ELR (cell line): ENCODE measurements at places on chromosomes 16 and 17.

DNA sequence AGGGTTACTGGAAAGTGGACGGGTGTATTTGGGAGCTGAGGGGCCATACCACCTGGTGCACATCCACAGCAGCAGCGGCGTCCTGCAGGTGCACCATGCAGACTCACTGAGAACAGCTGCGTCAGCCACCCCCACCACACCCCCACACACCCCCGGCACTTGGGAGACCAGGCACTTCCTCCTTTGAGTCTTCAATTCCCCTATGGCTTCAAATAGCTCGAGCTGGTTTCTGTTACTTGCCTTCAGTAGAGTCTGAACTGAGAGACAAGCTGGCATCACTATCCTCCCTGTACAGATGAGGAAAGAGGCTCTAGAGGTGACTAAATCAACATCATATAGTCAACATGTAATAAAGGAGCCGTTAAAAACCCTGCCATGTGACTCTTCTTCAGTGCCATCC, 15.4 kb downstream of the CUEDC1 start:
- no peak for DNase-seq

DNA sequence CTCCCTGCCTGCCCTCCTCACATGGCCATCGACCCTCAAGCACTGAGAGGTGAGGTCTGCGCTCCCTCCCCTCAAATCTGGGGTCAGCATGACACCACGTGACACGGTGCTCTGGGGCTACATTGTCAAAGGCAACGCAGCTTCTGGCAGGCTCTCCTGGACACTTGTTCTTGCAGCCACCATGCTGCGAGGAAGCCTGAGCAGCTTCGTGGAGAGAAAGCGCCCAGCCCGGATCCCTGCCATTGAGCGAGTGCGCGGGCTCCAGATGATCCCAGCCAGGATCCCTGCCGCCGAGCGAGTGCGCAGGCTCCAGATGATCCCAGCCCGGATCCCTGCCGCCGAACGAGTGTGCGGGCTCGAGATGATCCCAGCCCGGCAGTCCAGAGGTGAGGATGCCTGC, 70.9 kb upstream of the METRNL start:
- no peak for DNase-seq

- no peak for DNase-seq
Measured at GRCh38 chr16:55660828-55661227, 5.0 kb downstream of the SLC6A2 start.

GRCh38 chr17:34389126-34389750, 26.2 kb upstream of the CCL1 start:
- no peak for DNase-seq

DNA sequence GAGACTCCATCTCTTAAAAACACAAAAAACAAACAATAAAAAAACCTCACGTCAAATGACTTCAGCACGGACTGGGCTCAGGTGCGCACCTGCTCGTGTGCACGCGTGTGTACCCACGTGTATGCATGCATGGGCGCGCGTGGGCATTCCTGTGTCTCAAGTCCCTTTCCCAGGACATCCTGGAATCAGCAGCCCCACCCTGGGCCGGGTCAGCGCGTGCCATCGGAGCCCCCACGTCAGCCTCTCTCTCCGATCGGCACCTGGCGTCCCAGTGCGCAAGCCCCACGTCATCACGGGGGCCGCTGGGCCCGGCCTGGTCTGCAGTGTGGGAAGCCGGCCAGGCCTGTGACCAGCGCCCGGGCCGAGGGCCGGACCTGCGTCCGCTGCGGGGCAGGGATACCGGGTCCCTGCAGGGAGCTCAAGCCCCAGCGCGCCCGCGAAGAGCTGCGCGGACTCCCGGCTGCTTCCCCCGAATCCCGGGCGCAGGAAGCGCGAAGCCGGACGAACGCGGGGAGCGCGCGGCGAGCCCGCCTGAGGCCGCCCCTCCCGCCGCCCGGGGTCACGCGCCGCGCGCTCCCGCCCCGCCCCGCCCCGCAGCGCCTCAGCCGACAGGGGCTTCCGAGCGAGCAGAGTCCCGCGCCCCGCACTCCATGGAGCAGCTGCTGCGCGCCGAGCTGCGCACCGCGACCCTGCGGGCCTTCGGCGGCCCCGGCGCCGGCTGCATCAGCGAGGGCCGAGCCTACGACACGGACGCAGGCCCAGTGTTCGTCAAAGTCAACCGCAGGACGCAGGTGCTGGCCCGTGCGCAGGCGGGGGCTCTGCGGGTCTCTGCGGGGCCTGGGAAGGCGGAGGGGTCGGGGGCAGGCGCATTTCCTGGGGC, at the start of gene FN3K:
Gene FN3K, plus strand, starts transcription at position 629 of the 880 bp plus-strand sequence. Its CDS starts 22 bp downstream, at position 651.
- DNase-seq: peak; percentile 74

DNA sequence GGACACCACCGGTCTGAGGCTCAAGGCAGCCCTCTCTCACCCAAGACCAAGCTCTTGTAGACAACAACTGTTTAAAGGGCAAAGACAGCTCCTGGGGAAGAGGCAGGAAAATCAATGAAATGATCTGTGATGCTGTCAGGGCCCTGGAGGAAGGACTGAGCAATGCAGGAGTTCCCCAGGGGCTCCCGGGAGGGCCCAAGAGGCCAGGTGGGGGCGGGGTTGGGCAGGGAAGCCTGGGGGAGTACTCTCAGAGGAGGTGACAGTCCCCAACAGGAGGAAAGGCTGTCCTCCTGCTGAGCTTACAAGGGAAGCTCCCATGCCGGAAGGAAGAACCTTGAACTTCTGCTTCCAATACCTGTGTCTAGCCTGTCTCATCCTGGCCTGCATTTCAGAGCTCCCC, 8.3 kb upstream of the NOS2 start:
- DNase-seq: no peak

GRCh38 chr16:30902029-30902972, 5.9 kb downstream of the CTF1 start:
- DNase-seq: peak; percentile 78

DNA sequence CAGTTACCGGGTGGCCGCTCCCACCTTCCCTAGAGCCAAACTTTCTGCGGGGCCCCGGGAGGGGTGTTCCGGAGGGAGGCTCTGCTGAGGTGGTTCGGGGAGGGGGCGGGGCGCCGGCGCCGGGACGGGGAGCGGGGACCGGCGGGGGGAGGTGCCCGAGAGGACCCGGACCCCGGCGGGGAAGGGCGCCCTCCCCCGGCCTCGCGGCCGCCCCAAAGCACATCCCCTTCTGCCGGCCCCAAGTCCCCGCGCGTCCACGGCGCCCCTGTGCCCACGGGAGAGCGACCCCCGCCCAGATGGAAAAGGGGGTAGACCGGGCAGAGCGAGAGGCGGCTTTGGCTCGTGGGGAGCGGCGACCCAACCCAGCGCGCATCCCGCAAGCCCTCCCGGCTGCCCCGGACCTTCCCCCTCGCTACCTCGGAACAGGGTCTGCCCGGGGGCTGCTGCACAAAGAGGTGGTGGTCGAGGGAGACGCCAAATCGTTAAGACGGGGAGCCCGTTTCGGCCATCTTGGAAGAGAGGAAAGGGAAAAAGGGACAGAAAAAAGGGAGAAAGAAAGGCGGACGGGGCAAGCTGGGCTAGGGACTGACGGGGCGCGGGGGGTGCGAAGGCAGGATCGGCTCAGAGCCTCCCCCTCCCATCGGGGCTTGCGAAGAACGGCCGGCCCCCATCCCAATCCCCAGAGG, 530 bp downstream of the PCGF2 start:
- DNase-seq: peak; percentile 42

- DNase-seq: peak; percentile 70
Measured at GRCh38 chr17:80980397-80981061, 11.1 kb upstream of the CHMP6 start.

DNA sequence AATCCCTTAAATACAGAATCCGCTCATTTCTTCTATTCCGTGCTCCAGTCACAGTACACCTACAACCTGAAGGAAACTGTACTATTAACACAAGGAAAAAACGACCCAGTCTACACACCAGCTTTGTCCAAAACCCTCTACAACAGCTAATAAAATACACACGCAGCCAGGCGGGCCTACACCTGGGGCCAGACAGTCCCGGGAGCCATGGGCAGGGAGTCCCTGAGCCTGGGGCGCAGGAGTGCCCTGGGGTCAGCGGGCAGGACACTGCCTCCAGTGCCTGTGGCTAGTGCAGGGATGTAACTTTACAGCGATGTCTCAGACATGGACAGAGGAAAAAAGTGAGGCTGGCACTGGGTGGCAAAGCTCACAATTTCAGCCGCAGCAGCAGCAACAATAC, 28.5 kb downstream of the GNPTG start:
- DNase-seq: no peak

GRCh38 chr16:89034971-89035668, 58.1 kb upstream of the CBFA2T3 start:
- no peak for DNase-seq

DNA sequence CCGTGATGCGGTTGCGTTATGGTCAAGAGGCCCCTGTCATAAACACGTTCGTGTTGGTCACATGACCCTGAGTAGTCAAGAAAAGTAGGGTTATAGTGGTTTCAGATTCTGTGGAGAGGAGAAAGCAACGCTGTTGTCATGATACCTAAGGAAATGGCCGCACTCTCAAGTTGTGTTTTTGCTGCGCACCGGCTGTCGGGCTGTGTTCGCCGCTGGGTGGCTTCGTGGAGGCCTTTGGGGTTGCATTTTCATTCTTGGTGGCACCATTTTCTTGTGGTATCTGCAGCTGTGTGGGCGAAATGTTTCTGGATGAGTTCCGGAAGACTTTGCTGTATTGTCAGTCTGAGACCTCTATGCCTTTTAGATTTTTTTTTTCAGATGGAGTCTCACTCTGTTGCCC, 35.0 kb downstream of the DEF8 start:
- no peak for DNase-seq

DNA sequence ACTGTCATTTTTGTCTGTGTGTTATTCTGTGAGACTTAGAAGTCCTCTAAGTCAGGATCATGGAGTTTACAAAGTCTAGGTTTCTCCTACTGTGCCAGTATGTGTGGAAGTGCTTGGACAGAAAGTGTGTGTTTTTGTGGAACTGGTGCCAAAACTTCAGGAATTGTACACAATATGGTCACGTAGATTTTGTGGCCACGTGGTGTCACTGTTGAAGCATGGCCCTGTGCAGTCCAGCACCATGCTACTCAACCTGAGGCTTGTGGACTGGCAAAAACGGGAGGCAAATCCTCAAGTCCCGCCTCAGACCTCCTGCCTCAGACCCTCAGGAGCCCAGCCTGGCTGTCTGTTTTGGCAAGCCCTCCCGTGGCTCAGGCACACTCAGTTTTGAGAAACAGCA, 16.7 kb upstream of the ALKBH5 start:
- peak; percentile 24 for DNase-seq

DNA sequence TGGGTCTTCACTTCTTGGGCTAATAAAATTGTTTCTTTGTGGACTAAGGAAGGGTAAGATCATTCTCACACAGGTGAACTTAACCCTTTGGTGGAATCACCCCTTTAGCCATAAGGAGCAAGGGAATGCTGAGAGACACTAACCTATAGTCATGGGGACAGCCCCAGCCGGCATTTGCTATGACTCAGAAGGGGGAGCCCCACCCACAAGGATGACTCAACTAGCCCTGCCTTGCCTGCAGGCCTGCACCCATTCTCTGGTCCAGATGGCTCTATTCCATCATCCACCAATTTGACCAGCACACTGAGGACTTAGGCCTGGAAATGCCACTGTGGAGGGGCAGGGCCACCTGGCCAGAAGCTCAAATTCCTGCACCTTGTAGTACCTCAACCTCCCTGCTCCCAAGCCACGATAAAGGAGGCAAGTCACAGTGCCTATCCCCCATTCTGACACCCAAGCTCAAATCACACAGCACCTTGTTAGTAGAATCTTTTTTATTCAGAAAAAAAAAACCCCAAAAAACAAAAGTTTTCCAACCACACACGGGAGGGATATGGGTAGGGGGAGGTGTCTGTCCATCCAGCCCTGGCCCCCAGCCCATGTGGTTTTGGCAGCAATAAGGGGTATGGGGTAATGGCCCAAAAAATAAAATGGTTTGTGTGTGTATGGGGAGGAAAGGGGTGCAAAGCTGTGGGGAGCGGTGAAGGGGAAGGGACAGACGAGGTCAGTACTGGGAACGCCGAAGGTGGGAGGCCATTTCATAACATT, 3.0 kb downstream of the PFN1 start:
- DNase-seq: peak; percentile 98

- no peak for DNase-seq
Measured at GRCh38 chr16:54591816-54592246, 305.2 kb upstream of the IRX3 start.

- DNase-seq: peak; percentile 42
Measured at GRCh38 chr17:48374650-48375230, 55.3 kb downstream of the SKAP1 start.

DNA sequence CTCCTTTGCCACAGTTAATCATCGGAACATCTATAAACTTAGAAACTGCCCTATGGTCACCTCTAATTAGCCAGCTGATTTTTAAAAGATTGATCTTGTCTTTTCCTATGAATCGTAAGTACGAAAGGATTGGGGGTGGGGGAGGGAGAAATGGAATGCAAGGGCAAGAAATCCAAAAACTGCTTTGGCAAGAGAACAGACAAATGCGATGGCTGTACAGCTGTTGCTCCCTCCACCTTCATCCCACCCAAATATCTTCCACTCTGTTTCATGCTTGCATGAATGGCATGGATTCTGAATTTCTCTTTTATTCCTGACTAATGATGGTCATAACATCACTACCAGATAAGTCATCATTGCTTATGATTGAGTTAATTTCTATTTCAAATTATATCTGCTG, 165.7 kb downstream of the STX8 start:
- DNase-seq: no peak

GRCh38 chr16:78065319-78065718, 34.1 kb upstream of the WWOX start:
- DNase-seq: no peak

GRCh38 chr16:18800293-18800692, 1.1 kb downstream of the ARL6IP1 start:
- no peak for DNase-seq

GRCh38 chr16:27903046-27903655, 160.4 kb downstream of the GSG1L start:
- no peak for DNase-seq

- DNase-seq: no peak
Measured at GRCh38 chr16:72286936-72287620, 115.1 kb upstream of the PMFBP1 start.

- no peak for DNase-seq
Measured at GRCh38 chr16:57653936-57654335, 14.2 kb upstream of the ADGRG3 start.

DNA sequence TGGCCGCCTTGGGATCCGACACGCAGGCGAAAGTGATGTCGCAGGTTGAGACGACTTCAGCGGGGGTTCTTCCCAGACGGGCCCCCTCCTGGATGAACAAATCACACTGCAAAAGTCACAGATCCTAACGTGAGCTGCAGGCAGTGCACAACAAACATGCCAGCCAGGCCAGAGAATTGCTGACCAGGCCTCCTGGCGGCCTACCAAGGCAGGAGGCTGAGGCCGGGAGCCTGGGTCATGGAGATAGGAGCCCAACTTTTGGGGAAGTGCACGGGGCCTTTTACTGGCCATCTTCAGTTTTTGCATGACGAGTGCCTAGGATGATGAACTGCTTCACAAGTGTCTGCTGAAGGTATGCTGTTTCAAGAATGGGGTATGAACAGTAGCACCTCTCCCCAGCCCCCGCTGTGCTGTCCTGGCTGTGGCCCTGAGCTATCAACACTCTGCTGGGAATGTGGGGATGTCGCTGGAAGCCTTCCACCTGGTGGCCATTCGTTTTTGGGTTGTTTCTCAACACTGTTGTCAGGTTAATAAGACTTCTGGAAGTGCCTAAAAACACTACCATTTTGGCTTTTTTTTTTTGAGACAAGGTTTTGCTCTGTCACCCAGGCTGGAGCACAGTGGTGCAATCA, 12.2 kb upstream of the ROGDI start:
- no peak for DNase-seq
